NCI-H524 (cell line): ENCODE measurements at places on chromosomes 1 and 21.

DNA sequence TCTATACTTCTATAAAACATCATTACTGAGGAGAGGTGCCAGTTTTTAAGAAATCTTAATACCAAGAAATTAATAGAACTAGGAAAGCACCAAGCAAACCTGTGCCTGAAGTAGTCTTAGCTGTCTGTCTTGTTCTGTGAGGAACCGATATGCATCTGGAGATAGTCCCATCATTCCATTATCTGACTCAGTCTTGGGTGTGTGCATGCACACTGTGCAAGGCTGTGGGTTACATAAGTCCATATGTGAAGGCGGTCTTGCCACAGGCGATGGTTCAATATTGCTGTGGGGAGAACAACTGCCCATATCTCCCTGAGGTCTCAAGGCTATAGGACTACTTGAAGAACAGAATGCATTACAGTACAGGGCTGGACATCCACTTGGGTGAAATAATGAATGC, 33.8 kb downstream of the STIL start:
- DNase-seq: no peak

DNA sequence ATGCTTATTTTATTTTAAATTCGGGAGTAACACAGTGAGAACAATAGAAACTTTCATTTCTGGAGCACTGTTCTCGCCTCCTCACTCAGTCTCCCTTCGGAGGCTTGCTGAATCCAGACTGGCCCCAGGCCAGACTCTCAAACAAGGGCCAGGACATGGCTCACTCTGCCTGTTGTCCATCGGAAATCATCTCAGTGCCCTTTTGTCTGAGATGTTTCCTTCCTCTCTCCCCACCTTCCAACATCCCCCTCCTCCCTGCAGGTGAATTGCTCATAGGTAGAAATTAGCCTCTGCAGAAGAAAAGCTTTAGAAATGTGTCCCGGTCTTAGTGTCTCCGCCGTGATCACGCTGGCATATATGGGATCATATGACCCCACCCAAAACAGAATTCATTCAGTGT, 55.2 kb downstream of the ERG start:
- DNase-seq: no peak

GRCh38 chr1:164325786-164326185, 233.2 kb upstream of the PBX1 start:
- DNase-seq: no peak

DNA sequence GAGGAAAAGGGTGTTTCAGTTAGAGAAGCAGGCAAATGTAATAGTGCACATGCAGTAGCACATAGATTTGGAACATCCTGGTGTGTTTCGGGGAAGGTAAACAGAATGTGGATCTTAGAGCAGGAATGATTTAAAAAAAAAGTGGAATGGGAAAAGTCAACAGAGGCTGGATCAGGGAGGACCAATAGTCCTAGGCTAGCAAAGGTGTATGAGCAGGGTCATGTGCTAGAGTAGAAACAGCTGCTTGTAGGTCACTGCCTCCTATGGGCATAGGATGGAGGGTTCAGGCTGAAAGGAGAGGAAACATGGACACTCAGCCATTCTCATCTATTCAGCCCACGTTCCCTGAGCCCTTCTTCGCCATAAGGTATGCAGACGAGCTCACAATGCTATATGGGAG, 3.7 kb upstream of the KPNA6 start:
- DNase-seq: no peak

DNA sequence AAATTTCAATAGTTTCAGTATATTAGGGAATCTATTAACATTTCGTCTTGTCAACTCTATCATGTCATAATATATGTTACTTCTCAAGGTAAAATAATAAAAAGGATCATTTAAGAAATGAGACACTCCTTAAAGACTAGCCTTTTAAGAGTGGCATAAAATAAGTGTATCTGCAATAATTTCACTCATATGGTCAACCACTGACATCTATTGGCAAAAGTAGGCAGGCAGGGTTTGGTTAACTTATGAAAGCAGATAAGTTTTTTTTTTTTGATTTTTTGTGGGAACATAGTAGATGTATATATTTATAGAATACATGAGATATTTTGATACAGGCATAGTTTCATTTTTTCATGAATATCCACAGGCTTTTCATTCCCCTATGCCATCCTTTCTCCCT, 5.5 kb upstream of the RGS21 start:
- DNase-seq: peak; percentile 44

DNA sequence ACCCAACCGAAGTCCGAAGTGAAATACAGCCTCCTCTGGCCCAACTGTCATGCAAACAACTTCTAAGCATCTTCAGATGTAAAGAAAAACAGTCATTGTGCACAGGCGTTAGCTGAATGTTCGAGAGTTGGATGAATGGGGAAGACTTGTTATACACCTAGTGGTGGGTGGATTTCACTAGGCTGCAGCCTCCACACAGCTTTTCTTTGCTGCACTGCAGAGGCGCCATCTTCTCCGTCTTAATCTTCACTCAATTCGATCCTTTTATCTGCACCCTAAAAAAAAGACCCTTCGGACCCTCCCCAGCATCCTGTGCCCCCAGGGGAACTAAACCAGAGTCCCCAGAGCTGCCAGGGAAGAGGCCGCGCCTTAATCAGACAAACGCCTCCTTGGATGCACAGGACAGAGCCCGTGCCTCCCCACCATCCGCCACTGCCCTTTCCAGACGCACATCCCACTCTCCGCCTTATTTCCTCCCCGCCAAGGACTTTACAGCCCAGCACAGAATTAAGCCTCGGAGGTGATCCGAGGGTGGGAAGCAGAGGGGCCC, 1.4 kb downstream of the APP start:
- peak; percentile 84 for DNase-seq

GRCh38 chr1:95023399-95024043, 49.2 kb downstream of the ALG14 start:
- no peak for DNase-seq

DNA sequence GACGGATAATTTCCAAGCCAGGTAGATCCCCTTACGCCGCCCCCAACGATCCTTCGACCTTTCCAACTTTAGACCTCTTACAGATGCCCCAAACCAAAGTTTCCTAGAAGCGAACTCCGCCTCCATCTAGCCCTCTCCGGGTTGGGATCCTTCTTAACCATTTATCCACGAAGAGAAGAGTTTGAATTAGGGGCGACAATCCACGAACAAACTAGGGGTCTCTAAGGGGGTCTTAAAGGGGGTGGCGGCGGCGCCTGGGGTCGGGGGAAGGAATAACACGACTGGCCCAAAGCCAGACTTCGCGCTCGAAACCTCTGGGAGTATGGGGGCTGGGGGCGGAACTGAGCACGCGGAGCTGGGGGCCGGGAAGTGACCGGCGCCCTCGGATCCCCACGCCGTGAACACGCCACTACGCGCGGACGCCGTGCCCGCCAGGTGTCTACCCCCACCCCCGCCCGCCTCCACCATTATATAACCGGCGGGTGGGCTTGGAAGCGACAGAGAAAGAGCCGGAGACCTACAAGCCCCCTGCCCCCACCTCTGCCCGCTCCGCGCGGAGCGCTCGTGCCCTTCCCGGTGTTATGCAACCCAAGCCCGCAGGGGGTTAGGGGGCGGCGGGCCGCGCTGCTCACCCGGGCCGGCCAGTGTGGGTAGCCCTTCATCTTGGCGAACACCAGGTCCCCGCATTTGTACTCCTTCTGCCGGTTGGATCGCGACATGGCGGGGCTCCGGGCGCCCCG, 594 bp downstream of the HDGF start:
- peak; percentile 20 for DNase-seq

- DNase-seq: no peak
Observed at GRCh38 chr21:46154955-46155513, 345 bp downstream of the FTCD start.
